ENCODE measurements at places on chromosomes 13 and 19. TPM values are rescaled to one million over a fixed set of nuclear protein-coding genes. Genes with fewer than 3 reads are reported as not detected.

The FCER2 gene
- total RNA-seq = not detected

The RASGRP4 gene
- total RNA-seq = not detected

The ASF1B gene
- 17.6 TPM for total RNA-seq

The ZNF865 gene
- 1.1 TPM for total RNA-seq

The ANKRD27 gene
- total RNA-seq = 43.6 TPM

The RNASEH2B gene
- 39.3 TPM for total RNA-seq

The MAU2 gene
- total RNA-seq = 39.1 TPM

The OR7A10 gene
- not detected for total RNA-seq

The CD209 gene
- total RNA-seq = not detected

The FCGBP gene
- total RNA-seq = under 0.01 TPM

The MTRF1 gene
- total RNA-seq = 7.7 TPM

The MAB21L1 gene
- 1.4 TPM for total RNA-seq

The IGFL3 gene
- total RNA-seq = not detected

The VSTM2B gene
- total RNA-seq = not detected

The CGB3 gene
- not detected for total RNA-seq

The B3GNT8 gene
- total RNA-seq = 1.1 TPM

The SIPA1L3 gene
- 64.5 TPM for total RNA-seq

The INAFM1 gene
- 1.5 TPM for total RNA-seq

The RFPL4A gene
- total RNA-seq = not detected

The PLIN5 gene
- total RNA-seq = not detected

The U2AF2 gene
- total RNA-seq = 88.9 TPM

The ZNF57 gene
- 4.4 TPM for total RNA-seq

The GSX1 gene
- not detected for total RNA-seq

The MIER2 gene
- total RNA-seq = 15.2 TPM

The SHISA7 gene
- not detected for total RNA-seq

The DLL3 gene
- 0.39 TPM for total RNA-seq

The ZNF135 gene
- total RNA-seq = 0.78 TPM

The ATXN8OS gene
- not detected for total RNA-seq

The PSG11 gene
- total RNA-seq = not detected

The PRR22 gene
- total RNA-seq = 0.78 TPM

The TMEM150B gene
- not detected for total RNA-seq

The LILRB4 gene
- not detected for total RNA-seq

The PDE4C gene
- not detected for total RNA-seq

The ATP1A3 gene
- not detected for total RNA-seq

The CRB3 gene
- not detected for total RNA-seq

The KLK13 gene
- not detected for total RNA-seq

The TLE2 gene
- 0.39 TPM for total RNA-seq

The VSTM1 gene
- total RNA-seq = not detected

The CAPN12 gene
- not detected for total RNA-seq

The NFKBIB gene
- 8.8 TPM for total RNA-seq

The WTIP gene
- total RNA-seq = 12.9 TPM

The CEACAM7 gene
- total RNA-seq = not detected

The CYSLTR2 gene
- not detected for total RNA-seq

The CYP4F2 gene
- not detected for total RNA-seq

The ANKRD24 gene
- 0.37 TPM for total RNA-seq

The KLC3 gene
- total RNA-seq = not detected
